ENCODE measurements at places on chromosomes 5 and 9.

DNA sequence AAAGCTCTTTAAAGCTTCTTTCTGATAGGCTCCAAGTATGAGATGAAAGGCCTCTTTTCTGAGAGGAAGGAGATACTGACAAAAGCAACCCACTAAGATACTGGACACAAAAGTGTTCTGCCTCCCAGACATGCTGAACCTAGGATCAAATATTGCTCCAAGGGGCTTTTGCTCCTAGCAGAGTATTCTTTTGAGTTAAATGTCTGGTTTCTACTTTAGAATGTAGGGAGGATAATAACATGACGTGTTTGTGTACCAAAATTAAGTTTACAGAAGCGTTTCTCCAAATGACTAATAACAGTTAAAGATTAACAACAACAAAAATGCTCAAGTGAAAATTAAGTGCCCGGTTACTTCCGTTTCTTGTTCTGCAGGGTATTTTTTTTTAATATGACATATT, 2293.3 kb upstream of the C9orf72 start:
- no peak for DNase-seq

DNA sequence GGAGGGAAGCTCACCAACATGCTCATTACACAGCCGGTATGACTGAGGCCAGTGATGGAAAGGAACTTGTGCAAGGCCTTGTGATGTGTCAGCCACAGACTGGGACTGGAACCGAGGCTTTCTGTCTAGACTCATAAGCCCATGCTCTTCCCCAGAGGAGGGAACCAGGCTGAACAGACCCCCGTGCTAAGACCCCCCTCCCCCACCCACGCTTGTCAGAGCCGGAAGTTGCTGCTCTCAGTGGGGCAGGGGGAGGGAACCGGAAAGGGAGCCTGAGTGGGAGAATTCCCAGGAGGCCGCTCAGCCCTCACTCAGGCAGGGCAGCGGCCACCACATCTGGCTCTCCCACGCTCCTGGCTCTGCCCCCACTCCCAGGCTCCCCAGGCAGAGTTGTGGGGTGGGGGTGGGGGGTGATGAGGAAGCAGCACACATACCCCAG, 4.1 kb upstream of the PDGFRB start:
- DNase-seq, result peak; percentile 89

GRCh38 chr9:108467653-108468324, 388.0 kb downstream of the ACTL7B start:
- peak; percentile 44 for DNase-seq

GRCh38 chr9:76521906-76522305, 62.9 kb downstream of the GCNT1 start:
- DNase-seq, result no peak

- DNase-seq, result peak; percentile 2
Measured at GRCh38 chr5:175082866-175083590, 358.6 kb downstream of the MSX2 start.

DNA sequence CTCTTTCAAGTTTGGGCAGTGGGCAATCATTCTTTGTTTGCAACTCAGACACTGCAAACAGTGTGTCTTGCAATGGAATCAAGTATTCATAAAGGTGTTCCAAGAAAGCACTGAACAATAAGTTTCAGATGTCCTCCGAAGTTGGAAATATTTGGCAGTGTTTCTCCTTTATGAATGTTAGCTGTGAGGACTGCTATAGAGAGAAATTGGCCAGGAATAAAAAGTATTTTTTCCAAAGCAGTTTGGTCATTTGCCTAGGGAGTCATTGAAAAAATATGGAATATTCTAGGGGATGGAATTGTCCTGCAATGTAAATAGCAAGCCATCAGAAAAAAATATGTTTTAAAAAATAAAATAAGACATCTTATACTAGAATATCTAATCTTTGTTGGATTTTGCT, 688.6 kb upstream of the SEMA6A start:
- no peak for DNase-seq

DNA sequence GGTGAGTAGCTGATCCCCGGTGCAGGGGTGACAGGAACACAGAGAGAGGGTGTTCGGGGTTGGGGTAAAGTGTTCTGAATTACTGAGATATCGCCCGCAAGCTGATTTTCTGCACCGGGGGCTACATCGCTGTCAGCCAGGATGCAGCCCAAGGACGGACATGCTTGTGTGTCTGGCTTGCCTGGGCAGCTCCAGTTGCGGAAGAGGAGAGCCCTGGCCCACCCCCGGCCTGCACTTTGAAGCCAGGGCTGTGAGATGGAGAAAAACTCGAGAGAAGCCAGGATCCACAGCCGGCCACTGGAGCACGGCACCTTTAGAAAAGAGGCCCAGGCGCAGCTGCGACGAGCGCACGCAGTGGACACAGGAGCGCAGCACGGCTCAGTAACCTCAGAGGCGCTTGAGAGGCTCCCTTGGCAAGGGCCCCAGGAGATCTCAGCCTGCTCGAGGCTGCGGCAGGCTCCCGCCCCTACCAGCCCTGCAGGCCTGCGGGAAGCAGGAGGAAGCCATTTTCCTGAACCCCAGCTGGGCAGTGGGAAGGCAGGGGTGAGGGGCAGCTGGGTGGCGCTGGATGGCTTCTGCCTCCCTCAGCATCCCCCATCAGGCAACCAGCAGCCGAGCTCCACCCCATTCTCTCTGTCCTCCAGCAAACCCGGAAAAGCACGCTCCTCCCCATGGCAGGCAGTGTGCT, 59.2 kb downstream of the C9orf50 start:
- no peak for DNase-seq

DNA sequence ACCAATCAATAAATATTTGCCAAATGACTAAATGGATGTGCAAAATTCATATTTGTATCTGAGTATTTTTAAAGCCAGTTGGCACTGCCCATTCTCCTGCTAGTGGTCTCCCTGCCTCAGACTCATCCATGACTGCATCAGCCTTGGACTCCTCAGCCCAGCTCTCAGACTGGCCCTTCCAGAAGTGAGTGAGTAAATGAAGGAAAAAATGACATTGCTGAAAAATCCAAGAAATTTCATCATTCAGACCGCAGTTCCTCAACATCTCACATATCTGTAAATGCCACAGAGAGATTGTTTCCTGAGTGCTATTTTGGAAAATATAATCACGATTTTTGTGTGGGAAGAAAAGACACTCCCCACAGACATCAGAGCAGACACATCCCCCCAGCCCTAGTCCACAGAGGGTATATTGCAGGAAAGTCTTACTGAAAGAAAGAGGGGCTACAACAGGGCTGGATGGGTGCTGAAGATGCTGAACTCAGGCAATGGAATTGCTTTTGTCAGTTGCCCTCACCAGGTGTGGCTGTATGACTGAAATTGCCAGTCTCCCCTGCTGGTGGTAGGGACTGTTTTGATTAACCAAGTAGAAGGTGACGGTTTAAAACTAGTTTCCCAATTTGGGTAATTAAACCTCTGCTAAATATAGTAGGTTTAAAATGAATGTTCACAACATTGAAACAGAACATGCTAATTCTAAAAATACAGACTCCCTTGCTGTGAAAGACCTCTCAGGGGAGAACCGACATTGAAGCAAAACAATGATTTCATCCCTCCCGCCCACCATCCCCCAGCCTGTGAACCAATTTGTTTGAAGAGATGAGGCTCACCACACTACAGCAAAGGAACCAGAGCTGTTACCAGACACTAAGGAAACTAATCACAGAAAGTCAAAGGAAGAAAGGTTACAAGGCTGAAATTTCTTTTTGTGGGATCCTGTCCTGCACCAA, 158.8 kb downstream of the DEPDC1B start:
- DNase-seq, result peak; percentile 85

GRCh38 chr5:139842321-139842720, 46.7 kb downstream of the PSD2 start:
- no peak for DNase-seq

- no peak for DNase-seq
Measured at GRCh38 chr5:58117542-58117941, 342.3 kb downstream of the PLK2 start.

DNA sequence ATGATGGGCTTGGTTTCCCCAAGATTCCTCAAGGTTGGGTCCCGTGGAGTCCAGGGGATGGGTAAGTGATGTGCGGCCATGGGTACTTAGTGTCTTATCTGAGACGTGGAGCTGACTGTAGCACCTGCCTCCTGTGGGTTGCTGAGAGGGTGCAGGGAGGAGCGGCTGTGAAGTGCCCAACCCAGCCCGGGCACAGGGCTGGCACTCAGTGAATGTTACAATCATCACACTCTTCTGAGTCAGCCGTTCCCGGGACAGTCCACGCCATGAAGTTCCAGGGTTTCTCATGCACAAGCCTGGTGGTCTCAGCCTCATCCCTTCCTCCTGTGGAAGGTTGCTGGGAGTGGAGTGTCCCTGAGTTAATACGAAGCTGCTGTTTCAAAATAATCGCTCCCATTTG, 29.1 kb downstream of the NTNG2 start:
- no peak for DNase-seq

GRCh38 chr5:15797116-15797515, 297.1 kb downstream of the FBXL7 start:
- no peak for DNase-seq

- DNase-seq, result no peak
Measured at GRCh38 chr5:4129523-4129922, 533.9 kb downstream of the IRX1 start.

DNA sequence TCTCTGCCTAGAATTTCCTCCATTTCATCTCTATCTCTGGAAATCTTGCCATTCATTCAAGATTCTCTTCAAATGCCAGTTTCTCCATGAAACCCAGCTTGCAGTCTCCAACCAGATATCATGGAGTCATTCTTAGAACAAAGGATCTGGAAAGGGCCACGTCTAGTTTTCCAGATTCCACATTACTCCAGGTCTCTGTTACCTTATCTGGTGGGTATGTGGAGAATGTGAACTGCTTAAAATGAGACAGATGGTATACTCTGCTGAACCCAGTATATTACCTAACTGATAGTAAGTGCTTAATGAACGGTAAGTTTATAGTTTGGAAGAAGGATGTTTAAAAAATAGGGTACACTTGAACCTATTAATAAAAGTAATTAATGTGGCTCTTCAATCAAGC, 52.3 kb upstream of the ZSWIM6 start:
- no peak for DNase-seq

DNA sequence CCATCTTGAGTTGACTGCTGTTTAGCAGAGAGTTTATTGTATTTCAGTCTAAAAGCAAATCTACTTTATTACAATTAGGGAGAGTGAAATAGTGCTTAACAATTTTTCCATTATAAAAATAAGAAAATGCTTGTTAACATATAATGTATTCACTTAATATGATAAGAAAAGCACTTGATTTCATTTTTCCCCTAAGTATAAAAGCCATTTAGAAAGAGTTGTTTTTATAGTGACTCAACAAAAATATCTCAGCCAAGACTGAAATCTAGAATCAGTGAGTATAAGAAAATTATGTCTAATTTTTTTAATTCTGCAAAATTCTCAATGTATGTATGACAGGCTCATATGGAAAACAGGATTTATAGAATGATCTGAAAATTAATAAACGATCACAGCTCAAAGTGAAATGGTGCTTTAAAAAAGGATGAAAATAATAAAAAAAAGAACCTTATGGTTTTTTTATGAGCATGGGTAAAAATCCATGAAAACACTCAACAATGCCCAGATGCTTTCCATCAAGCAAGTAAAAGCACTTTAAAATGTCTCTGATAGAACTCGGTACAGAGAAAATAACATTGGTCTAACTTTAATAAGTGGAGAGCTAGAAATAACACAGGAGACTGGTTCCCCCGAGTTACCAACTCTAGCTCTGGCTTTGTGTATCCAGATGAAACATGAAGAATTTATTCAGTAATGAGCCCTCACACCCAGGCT, 1057.8 kb upstream of the WWC1 start:
- peak; percentile 52 for DNase-seq

DNA sequence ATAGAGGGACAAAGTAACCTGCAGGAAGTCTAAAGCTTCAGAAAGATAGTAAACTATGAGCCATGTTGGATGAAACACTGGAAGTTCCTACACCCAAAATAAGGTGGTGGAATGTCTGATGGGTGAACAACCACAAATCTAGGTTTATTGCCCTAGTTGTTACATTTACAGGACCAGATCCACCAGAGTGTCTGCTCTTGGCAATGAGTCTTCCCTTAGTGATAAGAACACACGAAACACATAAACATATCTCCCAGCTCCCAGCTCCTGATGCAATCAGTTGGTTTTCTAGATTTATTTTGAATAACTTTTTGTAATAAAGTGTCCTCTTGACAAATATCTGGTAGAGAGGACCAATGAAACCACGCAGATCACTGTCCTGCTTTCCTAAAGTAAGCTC, 329.7 kb upstream of the WWC1 start:
- no peak for DNase-seq

GRCh38 chr5:121108725-121109124, 644.6 kb downstream of the PRR16 start:
- DNase-seq, result no peak

DNA sequence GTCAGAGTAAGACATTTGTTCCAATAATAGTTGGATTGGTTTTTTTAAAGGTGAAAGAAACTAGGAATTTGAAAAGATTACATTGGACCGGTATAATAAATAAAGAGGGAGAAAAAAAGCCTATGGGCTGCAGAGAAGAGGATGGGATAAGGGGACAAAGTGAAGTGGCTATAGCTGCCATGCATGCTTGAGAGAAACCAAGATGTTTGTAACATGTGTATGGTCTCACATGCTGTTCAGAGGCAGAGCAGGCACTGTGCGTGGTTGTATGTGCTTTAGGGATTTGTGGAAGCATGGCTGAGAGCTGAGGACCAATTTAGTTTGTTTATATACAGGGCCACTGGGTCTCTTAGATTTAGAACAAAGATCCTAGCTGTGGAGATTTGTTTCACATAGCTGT, 32.7 kb downstream of the LNPEP start:
- DNase-seq, result no peak

GRCh38 chr9:98330831-98331230, 75.4 kb upstream of the TBC1D2 start:
- DNase-seq, result peak; percentile 43

GRCh38 chr9:1207686-1208085, 157.5 kb downstream of the DMRT2 start:
- peak; percentile 77 for DNase-seq

DNA sequence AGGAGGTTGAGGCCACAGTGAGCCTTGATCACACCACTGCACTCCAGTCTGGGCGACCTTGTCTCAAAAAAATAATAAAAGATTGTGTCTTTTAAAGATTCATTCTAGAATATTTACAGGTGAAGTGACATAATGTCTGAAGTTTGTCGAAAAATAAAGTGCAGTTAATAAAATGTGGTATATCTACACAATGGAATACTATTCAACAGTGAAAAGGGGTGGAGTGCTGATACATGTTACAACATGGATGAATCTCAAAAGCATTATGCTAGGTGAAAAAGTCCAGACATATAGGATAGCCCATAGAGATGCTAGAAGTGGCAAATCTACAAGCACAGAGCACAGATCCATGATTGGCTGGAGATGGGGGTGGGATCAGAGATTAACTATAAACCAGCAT, 101.9 kb downstream of the PAX5 start:
- DNase-seq, result no peak

GRCh38 chr9:92507496-92507895, 25.2 kb upstream of the ASPN start:
- no peak for DNase-seq

- no peak for DNase-seq
Measured at GRCh38 chr5:71809446-71809845, 90.4 kb downstream of the CARTPT start.

GRCh38 chr9:113152699-113153098, 1.9 kb downstream of the SLC31A2 start:
- DNase-seq, result peak; percentile 7

GRCh38 chr9:24698881-24699518, 153.3 kb upstream of the IZUMO3 start:
- DNase-seq, result no peak

- DNase-seq, result no peak
Measured at GRCh38 chr5:161246749-161247148, 299.8 kb downstream of the GABRB2 start.

Data from fibroblast of skin of back (primary cell).